Caudate nucleus (tissue), 63 donors: ENCODE measurements at places on chromosomes 2 and 18.

DNA sequence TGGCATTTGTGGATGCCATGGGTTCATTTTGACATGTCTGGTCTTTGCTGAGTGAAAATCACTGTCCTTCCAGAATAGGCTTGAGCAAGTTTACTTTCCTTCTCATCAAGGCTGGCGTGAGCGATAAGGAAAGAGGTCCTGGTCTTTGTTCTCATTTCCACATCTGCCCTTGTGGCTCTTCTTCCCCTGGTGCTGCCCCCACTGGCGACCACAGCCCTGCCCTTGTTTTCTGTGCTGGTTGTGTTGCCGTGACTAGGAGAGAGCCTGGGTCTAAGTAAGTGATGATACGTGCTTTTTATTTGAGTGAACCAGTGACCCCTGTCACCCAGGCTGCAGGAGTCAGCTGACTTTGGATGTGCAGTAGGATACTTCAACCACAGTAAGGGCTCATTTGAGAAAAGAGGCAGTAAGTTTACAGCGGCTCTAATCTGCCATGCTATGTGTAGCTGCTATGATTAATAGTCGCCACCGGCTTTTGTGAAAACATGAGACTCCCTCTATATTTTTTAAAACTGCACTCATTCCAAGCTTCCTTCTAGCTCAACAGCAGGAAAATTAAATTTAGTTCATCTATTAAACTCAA lies 441.7 kb downstream of the RNF144A start:
- DNase-seq, result no peak

DNA sequence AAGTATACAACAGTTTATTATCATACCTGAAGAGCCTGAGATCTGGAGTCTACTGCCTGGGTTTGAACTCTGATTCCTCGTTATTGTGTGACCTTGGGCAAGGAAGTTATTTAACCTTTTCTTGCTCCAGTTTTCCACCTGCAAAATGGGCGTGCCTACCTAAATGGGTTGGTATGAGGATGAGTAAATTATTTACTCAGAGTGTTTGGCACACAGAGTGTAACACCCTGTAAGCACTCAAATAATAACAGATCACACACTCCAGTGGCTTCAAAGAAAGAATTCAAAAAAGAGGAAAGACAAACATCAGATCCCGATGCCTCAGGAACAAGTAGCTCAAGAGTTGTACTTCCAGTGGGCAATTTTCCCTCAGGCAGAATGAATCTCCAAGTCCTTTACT lies 2.4 kb downstream of the SRD5A2 start:
- no peak for DNase-seq

GRCh38 chr18:29154758-29155725 lies 978.1 kb upstream of the CDH2 start:
- DNase-seq, result no peak

DNA sequence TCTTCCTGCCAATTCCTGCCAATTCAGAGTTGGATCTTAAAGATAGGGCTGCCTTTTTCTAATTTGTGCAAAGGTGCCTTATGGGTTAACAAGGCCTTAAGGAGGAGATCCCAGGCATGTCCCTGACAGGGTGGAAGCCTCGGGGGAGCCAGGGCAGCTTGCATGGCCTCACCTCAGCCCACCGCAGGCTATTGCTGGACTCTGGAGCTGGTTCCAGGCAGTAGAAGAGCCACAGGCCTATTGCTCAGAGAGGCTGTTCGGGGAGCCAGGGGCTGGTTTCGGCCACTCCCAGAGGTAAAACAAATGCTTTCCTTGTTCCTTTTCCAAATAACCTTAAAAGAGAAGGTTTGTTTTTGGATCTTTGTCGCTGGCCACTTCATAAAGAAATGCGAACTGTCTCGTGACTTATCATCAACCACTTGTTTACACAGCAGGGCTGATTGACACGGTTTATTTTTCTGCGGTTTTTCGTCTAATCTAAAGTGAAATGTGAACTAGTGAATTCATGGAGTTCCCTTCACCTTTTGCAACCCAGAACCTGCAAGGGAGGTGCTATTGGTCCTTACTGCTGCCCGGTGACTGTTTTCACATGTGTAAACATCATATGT lies 108.6 kb downstream of the APOB start:
- DNase-seq, result no peak

GRCh38 chr2:73279852-73280251 lies 4.4 kb downstream of the FBXO41 start:
- no peak for DNase-seq

- no peak for DNase-seq
These were observed 49.9 kb downstream of the DGKD start for GRCh38 chr2:233404222-233404621.

DNA sequence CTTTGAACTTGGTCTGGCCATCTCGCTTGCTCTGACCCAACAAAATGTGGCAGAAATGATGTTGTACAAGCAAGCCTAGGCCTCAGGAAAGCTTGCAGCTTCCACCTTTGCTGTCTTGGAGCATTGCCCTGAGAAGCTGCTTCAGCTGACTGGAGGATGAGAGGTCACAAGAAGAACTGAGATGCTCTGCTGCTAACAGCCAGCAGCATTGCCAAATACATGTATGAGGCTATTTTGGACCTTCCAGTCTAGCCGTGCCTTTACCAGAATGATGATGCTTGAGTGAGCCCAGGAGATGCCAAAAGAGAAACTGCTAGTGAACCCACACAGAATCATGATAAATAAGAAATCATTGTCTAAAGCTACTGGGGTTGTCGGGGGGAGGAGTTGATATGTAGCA lies 13.2 kb upstream of the ITGAV start:
- DNase-seq, result no peak

GRCh38 chr2:114218383-114218782 lies 224.1 kb upstream of the DPP10 start:
- no peak for DNase-seq

GRCh38 chr2:238406221-238406997 lies 20.3 kb upstream of the ASB1 start:
- DNase-seq, result no peak

DNA sequence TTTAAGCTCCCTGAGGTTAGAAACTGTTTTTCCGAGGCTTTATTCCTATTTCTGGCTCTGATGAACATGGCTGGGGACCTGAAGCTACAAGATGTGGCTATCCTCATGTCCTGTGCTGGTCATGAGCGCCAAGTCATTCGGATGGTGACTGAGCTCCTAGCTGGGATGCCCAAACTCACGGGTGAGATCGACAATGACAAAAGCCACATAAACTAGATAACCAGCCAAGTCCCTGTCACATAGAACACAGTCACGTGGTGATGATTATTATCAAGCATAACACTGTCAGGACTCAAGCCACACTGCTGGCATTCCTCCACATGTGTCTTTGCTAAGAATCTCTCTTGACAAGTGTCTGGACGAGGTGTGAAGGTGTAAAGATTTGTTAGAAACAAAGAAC lies 274.9 kb downstream of the CLIP4 start:
- DNase-seq, result no peak

- no peak for DNase-seq
These were observed 310.3 kb upstream of the DLGAP1 start for GRCh38 chr18:4765401-4765800.

GRCh38 chr2:170235860-170236679 lies 58.1 kb downstream of the MYO3B start:
- no peak for DNase-seq

GRCh38 chr2:218839888-218840287 lies 8.3 kb upstream of the PRKAG3 start:
- DNase-seq, result no peak

DNA sequence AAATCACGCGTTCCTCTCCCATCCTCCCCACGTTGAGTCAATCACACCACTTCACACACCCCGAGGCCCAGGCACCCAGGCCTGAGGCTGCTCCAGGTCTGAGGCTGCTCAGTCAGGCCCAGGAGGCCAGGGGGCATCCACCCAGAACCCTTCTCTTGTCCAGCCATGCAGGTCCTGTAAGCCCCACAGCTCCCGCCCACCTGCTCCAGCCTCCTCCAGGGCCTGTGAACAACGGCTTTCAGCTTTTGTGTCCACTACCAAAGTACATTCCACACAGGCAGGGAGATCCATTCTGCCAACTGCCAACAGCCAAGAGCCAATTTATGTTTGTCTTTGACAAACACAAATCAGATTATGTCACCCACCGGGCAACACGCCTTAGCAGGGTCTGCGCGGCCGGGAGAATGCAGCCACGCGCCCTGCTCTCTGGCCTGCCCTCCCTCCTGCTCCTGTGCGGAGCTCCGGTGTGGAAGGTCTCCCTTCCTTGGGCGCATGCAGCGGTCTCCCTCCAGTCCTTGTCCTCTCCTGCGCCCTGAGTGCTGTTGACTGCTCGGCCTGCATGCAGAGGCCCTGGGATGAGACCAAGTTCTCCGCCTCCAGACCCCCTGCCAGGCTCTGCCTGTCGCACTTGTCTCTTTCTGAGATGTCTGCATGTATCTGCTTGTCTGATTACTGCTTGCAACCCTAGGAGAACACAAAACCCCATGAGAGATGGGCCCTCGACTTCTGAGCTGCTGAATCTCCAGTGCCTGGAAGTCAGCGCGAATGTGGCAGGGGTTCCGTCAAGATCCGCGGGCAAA lies 146.6 kb downstream of the ZNF516 start:
- peak; percentile 58 for DNase-seq

DNA sequence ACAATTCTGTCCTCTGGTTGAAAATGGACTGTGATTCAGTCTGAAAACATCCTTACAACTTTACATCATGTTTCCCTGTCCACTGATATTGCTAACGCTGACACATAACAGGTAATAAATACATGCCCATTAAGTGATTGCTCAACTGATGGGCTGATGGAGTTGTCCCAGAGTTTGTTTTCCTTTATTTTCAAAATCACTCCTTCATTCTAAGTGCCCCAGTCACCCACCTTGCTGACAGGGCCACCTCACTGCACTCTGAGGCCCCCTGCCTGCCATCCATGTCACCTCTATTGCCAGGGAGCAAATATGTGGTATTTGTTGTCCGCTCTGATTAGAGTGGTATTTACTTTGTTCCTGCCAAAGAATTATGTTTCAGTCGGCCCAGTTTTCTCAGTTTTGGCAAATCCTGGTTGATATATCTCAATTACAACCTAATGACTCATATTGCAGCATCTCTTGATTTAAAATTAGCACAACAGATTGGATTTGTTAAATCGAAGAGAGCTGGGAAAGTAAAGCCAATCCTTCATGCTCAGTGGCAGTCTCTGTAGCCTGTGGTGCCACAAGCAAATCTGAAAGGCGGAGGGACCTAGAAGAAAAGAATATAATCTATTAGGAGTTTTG lies 105.1 kb downstream of the RDH14 start:
- DNase-seq, result no peak

GRCh38 chr2:236847538-236848263 lies 238.0 kb upstream of the COPS8 start:
- DNase-seq, result no peak

DNA sequence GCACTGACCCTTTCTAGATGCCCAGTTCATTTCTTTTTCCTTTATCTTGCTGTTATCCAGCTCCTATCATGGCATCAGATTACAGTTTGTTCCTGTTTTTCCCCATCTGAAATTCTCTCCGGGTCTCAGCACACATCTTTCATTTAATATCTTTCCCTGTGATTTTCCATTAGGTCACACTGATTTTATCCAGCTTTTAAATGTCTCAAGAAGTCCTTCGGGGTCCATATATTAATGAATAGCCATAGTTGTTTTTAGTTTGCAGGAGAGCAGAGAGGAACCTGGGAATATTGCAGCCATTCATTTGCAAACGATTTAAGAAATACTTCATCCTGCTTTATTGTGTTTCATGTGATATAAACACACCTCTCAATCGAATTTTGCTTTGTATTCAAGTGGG lies 374.2 kb downstream of the TDRD15 start:
- DNase-seq, result no peak

DNA sequence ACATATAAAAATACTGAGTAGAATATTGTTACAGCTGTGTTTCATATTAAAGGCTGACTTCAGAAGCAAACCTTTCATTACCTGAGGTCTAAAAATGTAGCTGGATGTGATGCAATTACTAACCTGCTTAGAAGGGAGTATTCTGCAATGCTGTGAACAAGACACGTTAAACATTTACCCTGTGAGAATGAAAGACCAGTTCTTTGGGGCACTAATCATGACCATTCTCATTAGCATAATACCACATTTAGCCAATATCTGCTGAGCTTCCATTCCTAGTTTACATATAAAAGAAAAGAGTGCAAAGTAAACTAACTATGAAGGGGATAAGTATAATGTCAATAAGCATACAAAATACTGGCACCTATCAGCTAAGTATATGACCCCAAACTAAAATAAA lies 784.0 kb upstream of the KLHL29 start:
- no peak for DNase-seq

DNA sequence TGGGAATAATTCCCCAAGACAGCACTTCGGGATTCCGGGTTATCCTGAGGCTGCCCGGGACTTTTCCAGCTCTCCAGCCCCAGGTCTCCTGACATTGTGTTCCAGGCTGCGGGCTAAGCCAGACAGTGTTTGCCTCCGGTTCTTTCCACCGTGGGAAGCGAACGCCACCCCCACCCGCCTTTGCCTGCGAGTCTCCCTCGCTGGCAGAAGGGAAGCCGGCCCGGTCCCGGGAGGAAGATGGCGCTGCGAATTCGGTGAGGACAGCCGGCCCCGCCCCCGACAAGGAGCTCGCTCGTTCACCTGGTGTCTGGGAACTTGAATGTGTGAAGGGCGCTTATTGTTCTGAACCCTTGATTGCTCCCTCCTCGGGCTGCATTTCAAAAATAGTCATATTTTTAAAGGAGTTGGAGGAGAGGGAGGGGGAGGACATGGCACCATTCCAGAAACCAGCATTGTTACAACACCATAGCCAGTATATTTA lies 2.9 kb downstream of the LRATD1 start:
- DNase-seq, result peak; percentile 12

DNA sequence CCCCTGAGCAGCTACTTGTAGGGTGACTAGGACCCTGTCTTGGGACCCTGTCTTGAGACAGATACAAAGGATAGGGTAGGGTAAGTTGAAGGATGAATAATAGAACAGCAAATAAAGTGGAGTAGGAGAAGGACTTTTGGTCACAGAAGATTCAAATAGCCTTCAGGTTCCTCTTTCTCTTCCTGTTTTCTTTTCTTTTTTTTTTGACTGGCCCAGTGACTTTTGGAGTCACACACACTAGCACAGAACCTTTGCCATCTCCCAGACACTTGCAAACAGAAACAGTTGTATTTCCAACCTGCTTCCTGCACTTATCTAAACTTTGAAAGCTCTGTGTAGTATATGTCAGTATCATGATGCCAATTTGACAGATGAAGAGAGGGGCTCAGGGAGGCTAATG lies 108.2 kb downstream of the TDRD15 start:
- no peak for DNase-seq

- no peak for DNase-seq
These were observed 80.2 kb downstream of the MSH2 start for GRCh38 chr2:47483191-47483590.

DNA sequence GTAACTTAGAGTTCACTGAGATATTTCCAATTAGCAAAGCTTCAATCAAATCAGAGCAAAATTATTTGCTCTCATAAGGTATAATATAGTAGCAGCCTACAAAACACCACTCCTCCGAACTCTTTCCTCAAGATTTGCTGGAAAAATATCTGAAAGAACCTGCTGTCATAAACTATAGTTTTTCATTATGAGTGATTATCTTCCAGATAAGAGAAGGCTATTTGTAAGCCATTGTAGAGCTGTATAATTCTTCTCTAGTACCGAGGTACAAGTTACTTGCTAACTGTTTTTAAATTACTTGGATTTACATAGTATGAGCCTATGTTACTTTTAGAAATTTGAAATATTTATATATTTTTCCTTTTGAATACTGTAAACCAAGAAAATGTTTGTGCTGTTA lies 2.1 kb downstream of the NDC80 start:
- DNase-seq, result no peak
